ENCODE measurements at places on chromosomes 3 and 15.

GRCh38 chr3:110253794-110254193 lies 817.8 kb upstream of the NECTIN3 start:
- no peak for DNase-seq

GRCh38 chr3:99499235-99500158 lies 138.9 kb upstream of the COL8A1 start:
- no peak for DNase-seq

- DNase-seq: no peak
Observed at GRCh38 chr15:25608926-25609325, 170.1 kb upstream of the UBE3A start.

GRCh38 chr3:45366290-45366689 lies 22.1 kb upstream of the LARS2 start:
- no peak for DNase-seq

GRCh38 chr3:38646630-38647029 lies 2.9 kb downstream of the SCN5A start:
- no peak for DNase-seq

DNA sequence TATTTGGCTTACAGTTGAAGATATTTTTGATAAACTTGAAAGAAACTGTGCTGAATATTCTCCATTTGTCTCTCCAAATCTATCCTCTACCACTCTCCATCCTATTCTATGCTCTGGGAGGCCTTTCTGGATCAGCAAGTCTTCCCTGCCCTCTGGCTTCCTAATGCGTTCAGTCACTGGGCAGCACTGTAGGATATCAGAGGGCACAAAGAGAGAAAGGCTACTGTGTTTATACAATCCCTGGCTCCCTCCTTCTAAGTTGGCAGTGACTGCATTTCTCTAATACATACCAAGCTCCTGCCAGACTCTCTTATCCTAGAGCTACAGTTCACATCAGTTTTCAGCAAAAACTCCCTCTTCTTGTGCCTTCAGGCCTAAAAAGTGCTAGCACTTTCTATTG lies 102.1 kb upstream of the FHIT start:
- DNase-seq: no peak

- DNase-seq: no peak
Observed at GRCh38 chr3:72887343-72887704, 522 bp upstream of the GXYLT2 start.

GRCh38 chr15:45378149-45378912 lies at the start of gene GATM:
Gene GATM, minus strand, starts transcription at chr15:45378544. Its CDS starts 91 bp downstream, at chr15:45378453.
- DNase-seq: no peak

DNA sequence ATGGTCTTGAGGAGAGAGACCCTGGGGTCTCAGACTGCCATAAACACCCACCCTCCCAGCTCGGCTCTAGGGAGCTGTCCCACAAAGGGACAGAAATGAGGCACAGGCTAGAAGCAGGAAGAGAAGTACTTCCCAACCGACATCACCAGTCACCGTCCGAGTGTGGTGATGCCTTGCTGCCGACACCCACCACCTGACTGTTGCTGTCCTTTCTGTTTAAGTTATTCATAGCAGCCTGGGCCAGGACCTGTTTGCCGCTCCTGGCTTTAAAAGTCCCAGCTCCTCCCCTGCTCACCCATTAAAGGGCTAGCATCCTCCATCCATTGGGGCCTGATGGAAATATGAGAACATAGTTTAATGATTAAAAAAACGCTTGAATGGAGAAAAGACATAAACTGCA lies 13.2 kb upstream of the SPG11 start:
- no peak for DNase-seq

DNA sequence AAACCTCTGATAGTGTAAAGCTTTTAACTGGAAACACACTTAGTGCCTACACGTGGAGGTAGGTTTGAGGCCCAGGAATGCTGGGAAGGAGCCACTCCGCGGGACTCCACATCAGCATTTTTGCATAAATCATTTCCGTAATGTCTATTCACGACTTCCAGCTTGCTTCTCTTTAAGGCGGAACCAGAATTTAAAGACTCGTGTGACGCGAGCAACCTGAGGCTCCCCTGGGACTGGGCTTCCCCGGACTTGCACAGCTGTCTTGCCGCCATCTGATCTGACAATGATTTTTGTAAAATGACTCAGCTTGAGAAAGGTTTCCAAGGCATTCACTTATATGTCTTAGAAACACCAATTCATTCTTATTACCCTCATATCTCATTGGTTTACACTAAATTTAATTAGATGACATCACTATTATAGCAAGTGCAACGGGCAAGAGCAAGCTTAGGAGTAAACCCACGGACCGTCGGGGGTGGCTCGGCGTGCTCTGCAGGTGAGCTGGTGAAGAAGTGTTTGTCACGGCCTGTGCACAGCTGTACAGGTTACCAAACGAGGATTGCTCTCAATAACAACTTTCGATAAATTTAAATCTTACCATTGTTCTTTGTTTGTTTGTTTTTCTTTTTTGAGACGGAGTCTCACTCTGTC lies 95.2 kb downstream of the CHSY1 start:
- DNase-seq: no peak

- no peak for DNase-seq
Observed at GRCh38 chr3:81462921-81463320, 298.5 kb downstream of the GBE1 start.

DNA sequence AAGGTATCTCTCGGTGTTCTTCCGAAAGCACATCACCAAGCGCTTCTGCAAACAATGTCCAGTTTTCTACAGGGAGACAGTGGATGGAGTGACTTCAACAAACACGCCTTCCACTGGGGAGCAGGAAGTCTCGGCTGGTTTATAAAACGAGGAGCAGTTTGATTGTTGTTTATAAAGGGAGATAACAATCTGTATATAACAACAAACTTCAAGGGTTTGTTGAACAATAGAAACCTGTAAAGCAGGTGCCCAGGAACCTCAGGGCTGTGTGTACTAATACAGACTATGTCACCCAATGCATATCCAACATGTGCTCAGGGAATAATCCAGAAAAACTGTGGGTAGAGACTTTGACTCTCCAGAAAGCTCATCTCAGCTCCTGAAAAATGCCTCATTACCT lies 4.6 kb downstream of the CCR2 start:
- DNase-seq: no peak

DNA sequence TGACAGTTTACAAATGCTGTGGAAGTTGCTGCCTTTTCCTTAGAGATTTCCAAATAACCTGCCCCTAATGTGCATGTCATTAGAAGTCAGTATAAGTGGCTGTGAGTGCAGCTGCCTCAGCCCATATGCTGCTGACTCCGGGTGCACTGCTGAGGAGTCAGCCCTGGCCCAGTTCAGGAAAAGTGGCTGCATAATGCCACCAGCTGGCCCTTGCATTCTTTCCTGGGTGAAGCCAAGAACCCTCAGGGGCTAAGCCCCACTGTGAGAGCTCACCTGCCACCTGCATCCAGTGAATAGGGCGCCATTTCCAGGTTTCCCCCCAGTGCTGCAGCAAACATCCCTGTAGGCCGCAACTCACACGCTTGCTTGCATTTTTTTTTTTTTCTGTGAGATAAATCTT lies 139.9 kb downstream of the TJP1 start:
- DNase-seq: no peak

All from GM04503 (cell line).